ENCODE measurements at places on chromosomes 4 and X.

- DNase-seq = no peak
Observed at GRCh38 chr4:103425406-103425805, 227.3 kb upstream of the CENPE start.

DNA sequence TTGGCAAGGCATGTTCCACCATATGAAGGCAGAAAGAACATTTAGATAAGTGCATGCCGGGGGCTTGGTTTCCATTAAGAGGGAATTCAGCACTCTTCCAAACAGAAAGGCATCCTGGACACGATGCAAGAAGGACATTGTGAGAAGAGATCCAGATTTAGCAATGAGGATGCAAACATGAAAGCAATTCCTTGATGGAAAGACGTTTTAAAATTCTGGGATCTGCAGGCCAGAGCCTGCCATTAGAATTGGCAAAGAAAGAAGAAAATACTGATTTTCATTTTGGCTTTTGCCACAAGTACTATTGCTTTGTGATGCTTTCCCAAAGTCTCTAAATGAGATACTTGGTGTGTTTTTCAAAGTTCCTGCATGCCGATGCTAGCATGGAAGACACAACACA, 367.6 kb downstream of the PPP3CA start:
- no peak for DNase-seq

DNA sequence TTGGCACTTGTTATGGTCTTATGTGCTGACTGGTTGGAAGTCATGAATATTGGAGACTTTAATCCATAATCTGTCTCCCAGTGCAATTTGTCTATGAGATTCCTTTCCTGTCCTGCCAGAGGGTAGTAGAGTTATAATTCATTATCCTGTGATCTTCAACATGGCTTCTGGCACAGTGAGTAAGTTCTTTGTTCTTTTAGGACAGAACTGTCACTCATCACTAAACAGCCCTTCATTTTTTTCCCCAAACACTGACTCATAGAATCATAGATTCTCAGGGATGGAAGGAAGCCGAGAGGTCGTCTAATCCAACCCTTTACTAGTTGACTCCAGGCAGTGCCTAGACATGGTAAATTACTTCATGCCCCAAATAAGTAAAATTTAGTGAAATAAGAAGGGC, 78.4 kb downstream of the LUZP4 start:
- no peak for DNase-seq

- DNase-seq = no peak
Observed at GRCh38 chrX:72141372-72142004, 9.8 kb upstream of the RTL5 start.

- no peak for DNase-seq
Observed at GRCh38 chr4:154073107-154073822, 284.4 kb upstream of the SFRP2 start.

DNA sequence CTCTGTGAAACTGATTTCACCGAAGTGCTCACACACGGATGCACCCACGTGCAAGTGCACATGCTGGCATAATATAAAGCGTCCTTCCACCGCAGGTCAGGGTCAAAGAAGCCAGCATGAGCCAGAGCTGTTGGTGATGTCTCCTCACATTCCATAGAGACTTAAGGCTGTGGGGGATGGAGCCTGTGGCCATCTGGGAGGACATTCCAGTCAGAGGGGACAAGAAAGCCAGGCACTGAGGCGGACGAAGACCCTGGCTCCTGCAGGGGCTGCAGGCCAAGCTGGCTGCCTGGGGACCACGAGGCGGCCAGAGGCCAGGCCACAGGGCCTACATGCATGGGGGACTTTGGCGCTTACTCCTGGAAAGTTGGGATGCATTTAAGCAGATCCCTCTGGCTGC, 7.7 kb downstream of the RNF212 start:
- no peak for DNase-seq

DNA sequence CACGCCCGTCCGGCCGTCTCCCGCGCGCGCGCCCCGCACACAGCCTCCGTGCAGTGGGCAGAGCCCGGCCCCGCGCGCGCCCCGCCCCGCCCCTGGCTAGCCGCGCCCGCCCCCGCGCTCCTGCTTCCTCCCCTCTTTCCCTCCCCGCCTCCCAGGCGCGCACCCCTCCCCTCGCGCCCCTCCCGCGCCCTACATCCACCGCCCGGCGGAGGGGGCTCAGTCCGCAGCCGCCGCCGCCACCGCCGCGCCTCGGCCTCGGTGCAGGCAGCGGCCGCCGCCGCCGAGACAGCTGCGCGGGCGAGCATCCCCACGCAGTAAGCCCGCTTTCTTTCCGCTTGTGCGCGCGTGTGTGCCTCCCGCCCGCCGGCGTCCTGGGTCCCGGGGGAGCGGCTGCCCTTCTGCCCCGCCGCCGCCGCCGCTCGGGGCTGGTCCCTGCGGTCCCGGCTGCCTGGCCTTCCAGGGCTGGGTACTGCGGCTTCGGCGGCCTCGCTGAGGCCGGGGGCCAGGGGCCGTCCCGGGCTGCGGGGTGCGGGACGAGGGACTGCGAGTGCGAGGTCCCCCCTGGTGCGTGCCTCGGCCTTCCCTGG, at the start of gene FHL1:
FHL1 (plus strand) TSS at position 219 of the 587 bp plus-strand sequence.
- no peak for DNase-seq

DNA sequence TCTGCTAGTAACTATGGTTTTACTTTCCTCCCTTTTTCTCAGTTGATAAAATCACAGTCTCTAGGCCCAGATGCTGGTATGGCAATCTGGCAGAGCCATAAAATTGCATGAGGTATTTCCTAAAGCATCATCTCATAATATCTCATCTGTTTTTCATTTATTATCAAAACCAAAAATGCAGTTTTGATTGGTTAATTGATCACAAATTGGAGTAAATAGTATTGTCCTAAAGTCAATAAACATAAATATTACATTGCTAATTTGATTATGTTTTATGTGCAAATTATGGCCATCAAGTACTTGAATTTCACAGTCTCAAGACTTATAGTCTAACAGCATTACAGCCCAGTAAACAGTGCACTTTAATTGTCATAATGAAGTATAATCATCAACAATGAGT, 2365.6 kb downstream of the ARAP2 start:
- no peak for DNase-seq

GRCh38 chrX:124190440-124190839, 142.0 kb upstream of the TEX13D start:
- no peak for DNase-seq

DNA sequence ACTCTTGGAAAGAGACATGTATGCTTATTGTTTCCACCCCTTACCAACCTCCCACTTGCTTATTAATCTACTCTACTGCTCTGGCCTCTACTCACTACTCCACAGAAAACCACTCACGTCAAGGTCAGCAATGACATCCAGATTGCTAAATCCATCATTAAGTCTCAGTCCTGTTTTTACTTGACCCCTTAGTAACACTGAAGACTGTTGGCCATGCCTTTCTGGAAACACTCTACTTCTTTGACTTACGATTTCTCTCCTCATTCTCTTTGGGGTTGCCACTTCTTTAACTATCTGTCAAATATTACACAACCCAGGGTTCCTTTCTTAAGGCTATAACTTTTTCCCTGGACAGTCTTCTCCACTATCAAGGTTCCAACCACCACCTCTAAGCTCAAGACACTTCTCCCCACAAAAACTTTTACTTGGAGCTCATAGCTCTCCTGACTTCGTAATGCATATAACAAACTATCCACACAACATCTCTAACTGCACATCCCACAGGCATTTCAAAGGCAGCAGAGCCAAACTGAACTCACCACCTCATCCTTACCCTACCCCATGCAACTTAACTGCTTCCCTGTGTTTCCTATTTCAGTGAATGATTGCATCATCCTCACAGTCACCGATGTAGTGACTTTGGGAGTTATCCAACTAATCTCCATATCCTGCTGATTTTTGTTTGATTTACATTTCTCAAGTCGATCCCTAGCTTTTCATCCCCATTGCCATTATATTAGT, 15.8 kb upstream of the MAGEA4 start:
- no peak for DNase-seq

DNA sequence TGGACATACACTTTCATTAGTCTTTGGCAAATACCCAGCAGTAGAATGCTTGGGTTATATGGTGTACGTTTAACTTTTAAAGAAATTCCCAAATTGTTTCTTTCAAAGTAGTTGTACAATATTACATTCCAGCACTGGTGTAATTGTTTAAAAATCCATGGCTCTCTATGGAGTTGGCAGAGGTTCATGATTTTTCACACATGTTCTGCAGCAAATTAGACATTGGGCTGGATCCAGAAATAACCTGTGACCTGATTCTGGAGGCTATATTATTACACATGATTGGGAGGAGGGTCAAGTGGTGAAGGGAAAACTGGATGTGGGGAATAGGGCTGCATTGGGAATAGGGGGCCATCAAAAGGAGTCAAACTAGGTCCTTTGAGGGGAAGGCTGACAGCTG, 41.9 kb downstream of the MAMLD1 start:
- DNase-seq = no peak

DNA sequence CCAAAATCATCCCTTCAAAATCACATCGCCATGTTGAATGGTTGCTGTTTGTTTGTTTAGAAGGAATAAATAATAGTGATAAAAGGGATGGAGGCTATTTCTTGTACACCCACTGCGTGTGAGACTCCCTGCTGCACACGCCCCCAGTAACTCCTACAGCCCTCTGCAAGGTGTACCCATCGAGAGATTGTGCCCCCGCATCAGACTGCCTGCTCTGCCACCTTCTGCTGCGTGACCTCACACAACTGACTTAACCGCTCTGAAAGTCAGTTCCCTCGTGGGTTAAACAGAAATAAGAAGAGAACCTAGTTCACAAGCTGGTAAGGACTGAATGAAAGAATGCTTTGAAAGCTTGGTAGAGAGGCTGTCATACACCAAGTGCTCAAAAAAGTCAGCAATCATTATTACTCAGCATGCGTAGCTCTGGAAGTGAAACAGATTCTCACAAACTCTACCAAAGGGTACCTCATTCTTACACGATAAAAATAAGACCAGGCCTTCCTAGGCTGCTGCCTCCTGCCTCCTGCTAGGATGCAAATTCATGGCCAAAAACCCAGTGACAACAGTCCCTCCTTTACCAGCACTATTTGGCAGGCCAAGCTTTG, 147.1 kb downstream of the CPEB2 start:
- DNase-seq = no peak

DNA sequence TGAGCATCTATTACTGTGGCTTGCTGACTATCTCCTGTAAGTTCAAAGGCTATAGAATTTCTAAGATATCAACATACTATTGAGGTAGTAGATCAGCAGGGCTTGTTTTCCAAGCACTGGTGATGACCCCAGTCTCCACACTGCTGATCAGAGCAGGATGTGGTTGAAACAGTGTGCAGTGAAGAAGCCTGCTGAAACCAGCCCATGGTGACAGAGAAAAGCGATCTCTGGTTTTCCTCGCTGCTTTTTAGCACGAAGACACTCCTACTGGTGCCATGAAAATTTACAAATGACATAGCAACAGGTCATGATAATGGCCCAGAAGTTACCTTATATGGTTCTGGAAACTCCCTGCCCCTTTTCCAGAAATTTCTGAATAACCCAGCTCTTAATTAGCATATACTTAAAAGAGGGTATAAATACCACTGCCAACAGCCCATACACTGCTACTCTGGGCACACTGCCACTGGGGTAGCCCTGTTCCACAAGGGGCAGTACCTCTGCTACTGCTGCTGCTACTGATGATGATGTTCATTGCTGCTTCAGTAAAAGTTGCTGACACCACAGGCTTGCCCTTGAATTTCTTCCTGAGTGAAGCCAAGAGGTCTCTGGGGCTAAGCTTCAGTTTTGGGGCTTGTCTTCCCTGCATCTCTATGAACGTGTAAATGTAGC, 1689.5 kb upstream of the PCDH10 start:
- no peak for DNase-seq

DNA sequence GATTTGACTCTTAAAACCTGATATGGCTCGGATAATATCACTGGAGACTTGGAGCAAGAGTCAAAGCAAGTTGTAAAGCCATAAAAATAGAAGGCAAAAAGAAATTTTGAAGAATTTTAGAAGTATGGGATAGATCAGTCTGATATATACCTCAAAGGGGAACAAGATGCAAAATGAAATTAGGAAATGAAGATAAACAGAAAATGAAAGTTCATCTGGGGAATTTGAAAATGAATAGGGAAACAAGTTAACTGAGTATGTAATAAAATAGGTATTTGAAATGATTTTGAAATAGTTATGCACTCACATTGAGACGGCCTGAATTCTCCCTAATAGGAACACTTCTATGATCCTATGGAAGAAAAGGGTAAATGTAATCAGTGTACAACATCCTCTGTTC, 5.7 kb downstream of the CYP2U1 start:
- no peak for DNase-seq

GRCh38 chrX:109785053-109785452, 52.0 kb upstream of the ACSL4 start:
- no peak for DNase-seq

GRCh38 chr4:25437926-25438325, 60.9 kb downstream of the ANAPC4 start:
- DNase-seq = no peak

GRCh38 chrX:111411557-111411956, 435 bp downstream of the DCX start:
- DNase-seq = no peak

DNA sequence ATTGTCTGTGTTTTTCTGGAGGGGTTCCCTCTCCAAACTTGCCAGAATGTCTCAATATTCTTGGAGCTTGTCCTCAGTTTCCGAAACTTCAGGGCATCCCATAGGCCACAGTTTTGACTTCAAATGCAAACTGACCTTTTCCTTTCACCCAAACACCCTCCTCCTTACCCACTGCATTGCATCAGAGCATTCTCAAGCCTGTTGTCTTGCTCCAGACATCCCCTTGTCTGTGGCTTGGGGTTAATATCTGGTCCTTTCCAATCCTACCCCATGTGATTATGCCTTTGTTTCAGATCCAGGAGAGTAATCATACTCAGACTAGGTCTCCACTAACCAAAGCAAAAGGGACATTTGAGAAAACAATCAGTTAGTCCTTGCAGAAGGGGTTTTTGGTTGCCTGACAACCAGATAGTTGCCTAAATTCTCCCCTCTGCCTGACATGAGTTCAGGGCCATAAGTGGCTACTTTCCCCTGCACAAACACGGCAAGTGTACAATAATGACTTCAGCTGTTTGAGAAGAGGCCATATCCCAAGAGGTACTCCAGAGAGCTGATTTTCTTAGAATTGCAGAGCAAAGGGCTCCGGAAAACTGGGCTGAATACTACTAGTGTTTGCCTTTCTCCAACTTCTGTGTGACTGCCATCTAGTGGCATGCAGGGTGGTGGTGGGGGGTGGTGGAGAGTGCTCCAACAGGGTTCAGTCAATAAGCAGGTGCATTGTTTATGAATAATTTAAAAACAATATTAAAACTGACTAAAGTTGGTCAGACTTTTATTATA, 130.2 kb downstream of the CHRDL1 start:
- no peak for DNase-seq

DNA sequence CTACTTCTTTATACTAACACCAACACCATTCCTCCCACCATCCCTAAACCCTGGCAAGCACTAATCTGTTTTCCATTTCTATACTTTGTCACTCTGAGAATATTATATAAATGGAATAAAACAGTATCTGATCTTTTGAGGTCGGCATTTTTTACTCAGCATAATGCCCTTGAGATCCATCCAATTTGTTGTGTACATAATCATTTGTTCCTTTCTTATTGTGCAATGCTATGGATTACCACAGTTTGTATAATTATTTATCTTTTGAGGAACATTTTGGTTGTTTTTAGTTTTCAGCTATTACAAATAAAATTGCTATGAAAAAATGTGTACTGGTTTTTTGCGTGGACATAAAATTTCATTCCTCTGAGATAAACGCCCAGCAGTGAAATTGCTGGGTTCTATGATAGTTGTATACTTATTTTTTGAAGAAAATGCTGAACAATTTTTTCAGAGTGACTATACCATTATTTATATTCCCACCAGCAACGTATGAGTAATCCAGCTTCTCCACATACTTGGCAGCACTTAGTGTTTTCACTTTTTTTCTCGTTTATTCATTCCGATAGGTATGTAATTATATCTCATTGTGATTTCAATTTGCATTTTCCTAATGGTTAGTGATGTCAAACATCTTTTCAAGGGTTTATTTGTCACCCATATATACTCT, 154.3 kb upstream of the DCAF8L1 start:
- no peak for DNase-seq
